CD8-positive, alpha-beta memory T cell (primary cell): ENCODE measurements at places on chromosomes 1 and 21.

- no peak for DNase-seq
Observed at GRCh38 chr1:240320659-240321058, 229.0 kb downstream of the FMN2 start.

DNA sequence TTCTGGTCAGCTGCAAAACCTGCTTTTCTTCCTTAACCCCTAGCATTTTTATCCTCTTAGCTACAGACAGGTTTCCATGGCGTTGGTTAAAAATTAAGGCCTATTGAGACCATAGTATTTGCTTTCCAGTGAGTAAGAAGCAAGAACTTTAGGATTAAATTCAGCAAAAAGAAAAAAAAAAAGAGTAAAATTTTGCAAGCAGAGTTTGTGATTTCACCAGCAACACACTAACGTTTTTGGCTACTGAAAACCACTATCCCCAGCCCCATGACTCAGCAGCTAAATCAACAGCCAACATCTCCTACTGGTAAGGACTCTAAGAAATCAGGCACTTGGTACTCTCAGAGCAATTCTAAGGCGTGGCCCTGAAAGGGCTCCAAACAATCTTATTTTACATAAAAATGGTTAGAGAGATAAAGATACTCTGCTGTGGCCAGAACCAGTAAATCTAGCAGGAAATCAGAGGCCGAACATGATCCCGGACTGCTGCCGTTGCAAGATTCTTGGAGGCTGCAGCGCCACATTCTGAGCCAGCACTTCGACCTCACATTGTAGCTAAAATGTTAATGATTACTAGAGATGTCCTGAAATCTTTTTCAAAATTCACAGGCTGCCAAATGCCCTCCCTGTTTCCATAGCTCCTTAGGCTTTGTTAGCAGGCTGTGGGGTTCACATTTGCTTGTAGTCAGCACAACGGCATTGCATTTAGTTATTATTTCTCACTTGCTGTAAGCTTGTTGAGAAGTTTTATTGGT lies 1.6 kb upstream of the ENO1 start:
- no peak for DNase-seq

GRCh38 chr1:236159704-236160539 lies 17.6 kb downstream of the GPR137B start:
- peak; percentile 40 for DNase-seq

DNA sequence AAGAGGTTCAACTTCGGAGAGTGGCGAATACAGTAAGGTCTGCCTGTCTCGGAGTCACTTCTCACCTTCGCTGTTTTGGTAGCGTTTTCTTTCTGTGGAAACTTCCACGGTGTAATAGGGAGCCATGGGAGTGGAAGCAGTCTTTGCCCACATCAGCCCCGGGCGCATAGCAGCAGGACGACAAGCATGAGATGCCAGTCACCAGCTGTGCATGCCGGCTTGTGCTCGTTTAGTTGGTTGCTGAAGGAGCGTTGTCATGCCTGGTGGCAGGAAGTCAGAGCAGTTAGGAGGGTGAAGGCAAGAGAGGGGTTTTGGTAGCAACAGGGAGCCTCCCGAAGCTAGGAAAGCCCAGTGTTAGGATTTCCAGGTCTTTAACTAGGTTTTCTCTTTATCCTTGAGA lies 58.8 kb downstream of the MRPS6 start:
- no peak for DNase-seq

DNA sequence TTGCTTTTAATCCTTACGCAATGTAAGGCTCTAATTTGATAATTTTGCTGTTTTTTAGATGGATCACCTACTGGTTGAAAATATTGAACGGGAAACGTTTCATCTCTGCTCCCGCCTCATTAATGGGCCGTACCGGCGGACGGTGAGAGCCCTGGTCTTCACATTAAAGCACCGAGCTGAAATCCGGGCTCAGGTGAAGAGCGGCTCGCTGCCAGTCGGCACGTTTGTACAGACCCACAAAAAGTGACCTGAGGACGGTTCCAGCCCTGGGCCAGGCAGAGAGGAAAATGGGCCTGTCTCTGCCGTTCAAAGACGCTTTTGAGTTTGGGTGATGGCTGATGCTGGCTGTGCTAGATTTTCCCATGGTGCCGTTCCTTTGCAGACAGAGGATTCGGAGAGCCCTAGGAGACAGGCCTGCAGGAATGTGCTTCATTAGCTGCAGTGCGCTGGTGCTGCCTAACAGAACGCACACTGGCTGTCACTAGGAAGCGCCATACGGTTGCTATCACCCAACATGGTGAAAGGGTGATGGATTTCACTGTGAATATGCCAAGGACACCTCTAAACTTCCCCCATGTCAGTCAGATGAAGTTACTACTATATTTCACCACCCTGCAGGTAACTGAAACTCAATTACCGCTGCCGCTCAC lies 42.9 kb downstream of the TCEANC2 start:
- DNase-seq, result no peak

DNA sequence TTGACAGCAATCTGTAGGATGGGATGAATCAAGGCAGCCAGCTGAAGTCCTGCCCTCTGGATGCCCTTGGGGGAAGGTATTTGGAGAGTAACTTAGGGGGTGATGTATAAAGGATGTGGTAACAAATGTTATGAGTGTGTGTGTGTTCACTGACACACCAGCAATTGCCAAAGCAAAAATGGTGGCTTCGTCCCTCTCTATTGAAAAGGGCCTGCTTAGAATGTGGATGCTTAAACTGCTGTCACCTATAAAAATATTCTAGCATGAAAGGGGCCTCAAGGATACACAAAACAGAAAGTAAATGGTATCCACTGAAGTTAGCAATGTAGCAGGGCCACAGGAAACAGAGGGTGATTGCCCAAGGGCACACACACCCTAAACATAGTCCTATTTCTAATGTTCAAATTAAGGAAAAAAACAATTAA lies 15.1 kb upstream of the AIM2 start:
- DNase-seq, result no peak

DNA sequence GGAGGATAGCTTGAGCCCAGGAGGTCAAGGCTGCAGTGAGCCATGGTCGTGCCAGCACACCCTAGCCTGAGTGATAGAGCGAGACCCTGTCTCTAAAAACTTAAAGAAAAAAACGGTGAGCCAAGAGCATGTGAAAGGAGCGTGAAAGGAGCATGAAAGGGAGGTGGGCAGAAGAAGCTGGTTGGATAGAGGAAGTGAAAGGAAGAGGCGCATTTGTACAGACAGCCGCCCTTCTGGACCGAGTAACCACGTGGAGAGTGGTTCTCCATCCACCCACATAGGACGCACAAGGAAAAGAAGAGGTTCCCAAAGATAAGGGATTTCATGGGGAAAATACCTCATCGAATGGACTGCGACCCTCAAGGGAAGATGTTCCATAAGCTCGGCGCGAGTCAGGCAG lies 60.4 kb upstream of the IFNAR2 start:
- DNase-seq, result no peak

GRCh38 chr1:72283022-72283306 lies 625 bp upstream of the NEGR1 start:
- DNase-seq, result peak; percentile 11

GRCh38 chr1:223260712-223261111 lies 103.3 kb downstream of the SUSD4 start:
- no peak for DNase-seq
